ENCODE measurements at places on chromosomes 12 and 14.

- DNase-seq = no peak
Measured at GRCh38 chr14:70192915-70193314, 4.2 kb upstream of the SLC8A3 start.

- DNase-seq = no peak
Measured at GRCh38 chr12:11961686-11962085, 109.1 kb upstream of the BCL2L14 start.

- no peak for DNase-seq
Measured at GRCh38 chr12:114665411-114666260, 18.3 kb downstream of the TBX3 start.

GRCh38 chr12:5447320-5447719 is 15.4 kb downstream of the NTF3 start:
- DNase-seq = no peak

- DNase-seq = no peak
Measured at GRCh38 chr12:112807452-112807851, 15.9 kb downstream of the RPH3A start.

DNA sequence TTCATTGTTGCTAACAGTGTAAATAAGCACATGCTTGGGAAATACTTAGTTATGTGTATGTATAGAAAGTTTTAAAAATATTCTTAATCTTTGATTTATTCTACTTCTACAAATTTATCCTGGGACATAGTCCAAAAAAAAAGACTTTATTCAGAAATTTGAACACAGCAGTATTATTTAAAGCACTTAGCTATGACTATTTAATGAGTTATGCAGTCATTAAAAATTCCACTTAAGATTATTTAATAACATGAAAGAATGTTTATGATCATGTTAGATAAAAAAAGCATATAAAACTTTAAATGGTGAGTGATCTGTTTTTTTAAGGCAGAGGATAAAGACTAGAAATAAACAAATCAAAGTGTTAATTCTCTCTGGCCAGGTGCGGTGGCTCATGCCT is 78.3 kb downstream of the BAZ1A start:
- no peak for DNase-seq

GRCh38 chr14:94685166-94685581 is 73.0 kb downstream of the SERPINA3 start:
- DNase-seq = no peak

DNA sequence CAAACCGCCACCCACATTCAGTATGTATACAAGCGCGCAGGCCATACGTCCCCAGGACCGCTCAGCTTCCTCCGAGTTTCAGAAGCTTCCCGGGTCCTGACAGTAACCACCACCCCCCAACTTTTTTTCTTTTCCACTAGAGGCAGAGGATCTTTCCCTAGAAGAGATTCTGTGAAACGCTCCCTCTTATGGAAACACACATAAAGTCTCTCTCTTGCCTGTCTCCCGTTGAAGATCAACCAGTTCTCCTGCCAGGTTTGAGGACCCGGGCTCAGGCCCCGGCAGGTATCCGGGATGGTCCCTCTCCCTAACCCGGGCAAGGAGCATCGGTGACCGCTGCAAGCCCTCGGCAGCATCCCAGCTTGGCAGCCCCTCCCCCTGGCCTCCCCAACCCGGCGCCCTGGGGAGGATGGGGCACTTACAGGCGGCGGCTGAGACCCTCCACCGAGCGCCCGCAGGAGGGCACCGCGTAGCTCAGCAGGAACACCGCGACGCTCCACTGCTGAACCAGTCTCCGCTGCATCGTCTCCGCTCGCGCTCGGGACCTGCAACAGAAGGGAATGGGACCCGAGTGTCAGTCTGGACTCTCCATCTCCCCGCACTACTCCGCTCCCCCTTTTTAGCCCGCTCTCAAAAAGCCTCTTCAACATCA is 3.4 kb downstream of the PTHLH start:
- DNase-seq = no peak

GRCh38 chr12:4958697-4959375 is 49.1 kb downstream of the KCNA1 start:
- no peak for DNase-seq

DNA sequence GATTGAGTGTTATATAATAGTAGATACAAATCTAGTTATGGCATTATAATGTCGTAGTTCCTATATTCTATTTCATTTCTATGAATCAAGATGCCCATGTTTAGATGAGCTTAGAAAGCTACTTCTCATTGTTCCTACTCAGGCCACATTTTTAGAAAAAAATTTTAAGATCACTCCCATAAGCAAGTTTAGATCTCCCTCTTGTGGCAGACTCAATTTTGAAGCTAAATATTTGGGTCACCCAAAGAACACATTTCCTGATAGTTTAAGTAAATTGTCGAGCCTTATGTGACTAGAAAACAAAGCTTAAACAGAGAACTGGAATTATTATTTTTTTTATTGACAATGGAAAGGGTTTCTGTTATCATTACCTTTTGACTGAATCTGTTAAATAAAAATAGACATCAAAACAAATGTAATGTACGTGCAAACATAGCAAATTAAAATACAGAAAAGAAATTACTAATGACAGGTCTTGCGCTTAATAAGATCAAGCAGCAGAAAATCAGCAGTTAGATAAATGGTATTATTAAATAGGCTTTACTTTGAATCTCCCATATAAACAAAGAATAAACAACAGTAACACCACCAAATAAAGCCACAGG is 180.2 kb downstream of the ACSS3 start:
- DNase-seq = no peak

GRCh38 chr12:110088936-110089335 is 35.2 kb upstream of the IFT81 start:
- DNase-seq = no peak

DNA sequence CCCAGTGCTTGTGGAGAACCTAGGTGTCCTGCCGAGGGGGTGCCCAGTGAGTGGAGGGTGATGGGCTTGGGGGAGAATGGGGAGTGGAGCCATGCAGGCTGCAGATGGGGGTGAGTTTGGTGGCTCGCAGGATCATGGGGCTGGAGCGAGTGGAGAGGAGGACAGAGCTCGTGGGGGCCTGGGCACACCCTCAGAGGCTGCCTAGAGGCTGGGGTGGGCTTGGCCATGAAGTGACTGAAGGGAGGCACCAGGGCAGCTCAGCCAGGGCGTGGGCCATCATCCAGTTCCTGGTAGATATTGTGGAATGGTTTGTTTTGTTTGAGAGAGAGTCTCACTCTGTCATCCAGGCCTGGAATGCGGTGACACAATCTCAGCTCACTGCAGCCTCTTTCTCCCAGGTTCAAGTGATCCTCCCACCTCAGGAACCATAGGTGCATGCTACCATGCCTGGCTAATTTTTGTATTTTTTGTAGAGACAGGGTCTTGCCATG is 43.4 kb upstream of the AMN start:
- no peak for DNase-seq

DNA sequence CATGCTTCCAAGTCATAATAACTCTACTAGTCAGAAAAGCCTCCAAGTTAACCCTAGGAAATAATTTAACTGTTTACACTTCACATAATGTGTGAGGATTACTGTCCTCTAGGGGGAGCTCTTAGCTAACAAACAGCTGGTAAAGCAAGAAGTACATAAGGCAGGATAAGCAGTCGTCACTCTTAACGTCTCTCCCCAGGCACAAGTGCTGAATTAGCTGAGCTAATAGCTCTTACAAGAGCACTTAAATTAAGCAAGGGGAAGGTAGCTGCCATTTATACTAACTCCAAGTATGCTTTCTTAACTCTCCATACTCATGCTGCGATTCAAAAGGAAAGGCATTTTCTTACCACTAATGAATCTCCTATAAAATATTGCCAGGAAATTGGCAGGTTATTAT is 79.3 kb upstream of the TSPAN11 start:
- no peak for DNase-seq

GRCh38 chr12:14892726-14893505 is 7.3 kb upstream of the MGP start:
- no peak for DNase-seq

DNA sequence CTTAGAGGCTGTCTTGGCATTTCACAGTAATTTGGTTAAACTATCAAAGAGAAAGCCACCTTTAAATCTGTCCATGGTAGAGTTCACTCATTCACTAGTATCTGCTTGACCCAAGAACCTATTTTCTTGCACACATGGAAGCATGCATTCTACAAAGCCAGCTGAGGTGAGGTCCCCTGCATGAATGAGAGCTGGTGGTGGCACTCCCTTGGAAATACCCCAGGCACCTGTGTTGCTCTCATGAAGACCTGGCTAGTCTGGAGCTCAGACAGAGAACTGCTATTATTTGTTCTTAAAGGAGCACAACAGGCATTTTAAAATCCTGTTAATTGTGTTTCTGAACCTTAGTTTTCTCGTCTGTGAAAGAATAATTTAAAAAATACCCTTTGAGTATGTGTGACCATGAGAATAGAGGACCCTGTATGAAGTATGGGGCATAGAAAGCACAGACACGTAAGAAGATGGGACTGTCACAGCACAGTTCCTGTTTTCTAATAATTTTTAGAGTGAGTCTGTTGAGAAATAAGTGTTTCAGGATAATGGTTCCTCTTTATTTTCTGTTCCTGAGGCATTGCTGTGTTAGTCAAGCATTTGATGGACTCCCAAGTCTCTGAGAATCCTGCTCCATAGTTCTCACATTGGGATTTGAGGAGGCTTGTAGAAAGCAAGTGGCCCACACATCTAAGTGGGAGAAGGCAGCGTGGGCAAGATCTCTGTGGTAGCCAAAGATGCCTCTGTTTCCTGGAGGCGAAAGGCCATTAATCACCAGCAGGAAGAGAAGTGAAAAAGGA is 10.9 kb downstream of the RGS6 start:
- DNase-seq = no peak

GRCh38 chr14:73713803-73714655 is at the start of gene PNMA1:
TSS of gene PNMA1 (minus strand) at chr14:73714384. CDS start at chr14:73713639, 745 bp downstream.
- peak; percentile 73 for DNase-seq

DNA sequence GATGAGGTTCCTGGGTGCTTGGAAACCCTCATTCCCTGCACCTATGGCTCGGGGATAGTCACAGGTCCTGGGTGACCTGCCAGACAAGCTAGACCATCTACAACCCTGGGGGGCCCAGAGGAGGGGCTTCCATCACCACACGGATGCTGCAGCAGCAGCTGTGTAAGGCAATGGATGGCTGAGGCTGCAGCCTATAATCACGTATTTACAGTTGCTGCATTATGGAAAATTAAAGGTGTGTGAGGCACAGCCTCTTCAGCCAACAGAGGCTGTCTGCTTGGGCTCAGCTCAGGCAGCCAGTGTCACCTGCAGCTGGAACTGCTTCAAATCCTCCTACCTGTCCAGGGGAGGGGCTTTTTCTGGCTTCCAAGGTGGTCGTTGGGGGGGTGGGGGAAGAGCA is 268.1 kb downstream of the CACNA1C start:
- DNase-seq = no peak

DNA sequence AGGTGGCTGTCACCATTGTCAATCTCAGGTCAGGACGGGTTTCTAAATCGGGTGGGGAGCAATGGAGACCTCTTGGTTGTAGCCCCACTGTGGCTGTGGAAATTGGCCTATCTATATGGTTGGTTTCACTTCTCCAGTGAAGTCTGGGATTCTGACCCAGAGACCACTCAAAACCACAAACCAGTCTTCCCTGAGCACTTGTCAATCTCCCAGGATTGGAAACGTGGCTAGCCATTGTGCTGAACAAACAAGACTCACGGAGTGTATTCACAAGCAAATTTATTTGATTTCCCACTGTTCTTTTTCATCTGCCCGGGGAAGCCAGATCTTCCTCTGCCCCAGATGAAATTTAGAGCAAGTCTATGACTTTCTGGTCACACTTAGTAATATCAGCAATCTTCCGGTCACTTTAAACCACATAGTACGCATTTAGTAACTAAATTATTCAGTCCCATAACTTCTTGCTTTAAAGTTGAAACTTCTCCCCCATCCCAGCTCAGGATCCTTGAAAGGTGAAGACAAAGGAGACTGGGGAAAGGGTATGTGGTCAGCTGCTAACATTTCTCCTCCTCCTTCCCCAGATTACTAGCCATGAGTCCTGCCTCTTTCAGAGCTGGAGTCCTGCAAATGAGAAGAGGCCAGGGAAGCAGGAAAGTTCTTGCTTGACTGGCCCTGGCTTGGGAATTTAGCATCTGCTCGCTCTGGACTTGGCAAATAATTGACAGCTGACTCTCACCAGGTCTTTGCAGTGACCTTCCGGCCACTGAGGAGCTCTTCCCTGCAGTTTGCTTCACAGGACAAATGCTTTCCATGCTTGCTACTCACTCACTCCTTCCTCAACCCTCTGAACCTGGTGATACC is 123.2 kb upstream of the MAX start:
- DNase-seq = no peak
